Suppressor macrophage (primary cell): ENCODE measurements at places on chromosomes 7 and 10.

DNA sequence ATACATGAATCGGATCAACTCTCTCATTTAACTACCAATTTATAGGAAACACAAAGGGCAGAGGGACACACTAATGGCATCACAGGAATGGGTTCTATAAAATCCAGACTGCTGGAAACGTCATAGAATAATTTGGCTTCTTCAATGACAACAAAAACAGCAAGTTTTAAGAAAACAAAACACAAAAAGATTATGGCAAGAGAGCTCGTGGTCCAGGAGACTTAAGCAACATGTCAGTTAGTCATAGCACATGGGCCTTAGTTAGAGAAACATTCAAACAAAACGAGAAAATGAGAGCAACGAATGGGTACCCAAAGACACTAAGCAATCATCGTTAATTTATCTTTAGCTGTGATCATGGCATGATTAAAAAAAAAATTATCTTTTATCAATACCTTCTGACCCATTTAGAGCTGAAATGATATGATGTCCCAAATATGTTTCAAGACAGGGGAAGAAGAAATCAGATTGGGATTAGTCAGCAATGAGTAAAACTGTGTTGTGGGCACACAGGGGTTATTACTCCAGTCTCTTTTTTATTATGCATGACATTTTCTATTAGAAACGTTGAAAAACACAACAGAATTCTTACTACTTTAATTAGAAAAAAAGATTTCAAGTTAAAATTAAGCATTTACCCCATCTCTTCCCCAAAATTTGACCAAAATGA is 28.3 kb downstream of the NCAPG2 start:
- DNase-seq: no peak

- DNase-seq: no peak
Observed at GRCh38 chr7:50431722-50432305, 18.3 kb downstream of the FIGNL1 start.

DNA sequence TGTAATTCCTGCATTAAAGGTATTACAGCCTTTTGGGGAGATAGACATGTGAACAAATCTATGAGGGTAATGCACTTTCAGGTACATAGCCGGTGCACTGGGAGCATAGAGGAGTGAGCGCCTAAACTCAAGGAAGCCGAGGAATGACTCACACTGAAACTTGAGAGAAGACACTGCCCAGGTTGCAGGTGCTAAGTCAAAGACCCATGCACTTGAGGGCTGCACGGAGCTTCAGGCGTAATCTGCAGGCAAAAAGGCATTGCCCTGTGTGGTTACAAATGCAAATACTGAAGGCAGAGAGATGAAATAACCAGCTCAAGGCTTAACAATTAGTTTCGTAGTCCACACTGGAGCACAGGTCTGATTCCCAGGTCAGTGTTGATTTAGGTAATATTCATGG is 51.0 kb upstream of the OSBPL3 start:
- DNase-seq: no peak

- DNase-seq: no peak
Observed at GRCh38 chr7:126040114-126041045, 1110.8 kb upstream of the POT1 start.

GRCh38 chr7:152312316-152312715 is 123.5 kb downstream of the KMT2C start:
- no peak for DNase-seq

DNA sequence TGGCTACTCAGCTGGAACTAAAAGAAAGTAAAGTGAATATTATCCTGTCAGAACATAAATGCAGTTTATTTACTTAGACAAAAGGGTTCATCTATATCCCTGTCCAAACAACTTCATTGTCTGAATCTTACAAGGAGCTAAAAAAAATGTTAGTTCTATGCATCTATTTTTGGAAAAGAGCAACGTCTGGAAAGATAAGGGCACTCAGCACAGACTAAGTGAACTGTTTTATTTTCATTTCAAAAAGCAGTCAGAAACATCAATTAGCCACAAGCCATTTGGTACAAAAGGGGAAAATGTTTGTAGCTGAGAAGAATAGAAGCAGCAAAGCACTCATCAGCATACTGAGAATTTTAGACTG is 245.5 kb downstream of the FOXP2 start:
- DNase-seq: no peak
